ENCODE measurements at places on chromosomes 6 and 20.
A peak's percentile ranks its signal among the peaks of the same experiment; 100 is the strongest.

DNA sequence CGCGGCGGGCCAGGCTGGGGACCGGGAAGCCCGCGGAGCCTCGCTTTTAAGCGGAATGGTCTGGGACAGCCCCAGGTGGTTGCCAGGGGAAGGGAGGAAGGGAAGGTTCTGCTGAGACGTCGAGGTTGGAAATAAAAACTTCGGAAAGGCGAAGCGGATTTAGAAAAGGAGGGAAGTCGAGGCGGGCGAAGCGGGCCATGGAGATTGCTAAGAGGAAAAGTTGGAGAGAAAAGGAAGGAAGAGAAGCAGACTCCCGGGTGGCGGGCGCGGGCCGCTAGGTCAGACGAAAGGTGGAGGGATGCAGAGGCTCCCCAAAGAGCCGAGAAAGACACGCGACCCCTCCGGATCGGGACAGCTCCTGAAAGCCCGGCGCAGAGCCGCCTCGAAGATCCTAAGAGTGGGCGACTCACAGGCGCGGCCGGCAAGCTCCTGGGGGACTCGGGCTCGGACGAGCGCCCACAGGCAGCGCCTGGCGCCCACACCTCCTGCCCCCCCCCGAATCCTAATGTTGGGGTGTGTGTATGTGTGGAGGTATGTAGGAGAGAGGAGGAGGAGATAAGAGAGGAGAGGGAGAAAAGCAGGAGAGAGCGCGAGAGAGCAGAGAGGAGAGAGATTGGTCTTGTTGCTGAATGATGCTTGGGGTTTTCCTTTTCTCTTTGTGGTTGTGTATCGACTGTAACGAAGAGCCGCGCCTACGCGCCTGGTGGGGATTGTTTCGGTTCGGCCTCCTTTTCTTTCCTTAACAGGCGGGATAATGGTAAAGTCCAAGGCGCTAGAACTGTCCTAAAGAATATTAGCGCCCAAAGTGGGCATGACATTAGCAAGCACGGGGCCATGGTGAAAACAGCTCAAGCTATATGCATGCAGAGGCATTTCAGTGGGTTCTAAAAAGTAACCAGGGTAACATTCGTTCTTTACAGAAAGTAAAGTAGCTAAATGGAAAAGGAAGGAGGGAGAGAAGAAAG, 1.5 kb downstream of the TFAP2B start:
- DNase-seq = no peak

GRCh38 chr6:155041741-155042279, 46.7 kb downstream of the TIAM2 start:
- DNase-seq = peak; percentile 28

GRCh38 chr6:157460182-157460999, 79.4 kb downstream of the ZDHHC14 start:
- DNase-seq = no peak

DNA sequence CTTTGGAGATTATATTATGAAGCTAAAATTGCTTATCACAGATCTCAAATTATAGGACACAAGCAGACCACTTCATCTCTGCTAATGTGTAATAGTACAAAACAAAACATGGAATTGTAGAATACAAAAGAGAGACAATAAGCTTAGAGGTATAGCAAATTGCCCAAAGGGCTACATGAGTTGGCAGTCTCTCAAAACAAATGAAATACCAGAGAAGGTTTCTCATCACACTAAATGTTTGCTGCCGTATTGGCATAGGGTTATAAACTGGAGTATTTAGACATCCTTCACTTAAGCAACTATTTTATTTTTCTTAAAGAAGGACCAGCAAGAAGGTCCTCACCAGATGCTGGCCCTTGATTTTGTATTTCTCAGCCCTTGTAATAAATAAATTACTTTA, 5.9 kb upstream of the EYA4 start:
- no peak for DNase-seq

DNA sequence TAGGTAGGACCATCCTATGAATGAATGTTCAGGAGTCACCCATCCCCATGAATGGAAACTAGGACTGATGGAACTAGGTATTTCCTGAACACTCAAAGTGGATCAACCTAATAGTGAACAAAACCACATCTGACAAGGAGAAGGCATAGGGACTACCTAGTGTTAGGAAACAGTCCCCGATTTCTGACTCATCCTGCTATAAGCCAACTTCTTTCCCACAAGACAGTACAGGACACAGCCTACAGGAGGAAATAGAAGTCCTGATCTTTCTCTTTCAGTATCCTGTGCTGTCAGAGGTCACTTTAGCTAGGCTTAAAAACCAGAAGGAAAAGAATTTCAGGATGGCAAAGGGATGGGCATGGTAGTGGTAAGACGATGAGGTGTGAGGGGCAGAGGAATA, 19.5 kb upstream of the GMDS start:
- no peak for DNase-seq

- DNase-seq = no peak
Observed at GRCh38 chr20:47789081-47789763, 3.9 kb upstream of the SULF2 start.

- no peak for DNase-seq
Observed at GRCh38 chr6:74646461-74646860, 559.4 kb downstream of the COL12A1 start.

DNA sequence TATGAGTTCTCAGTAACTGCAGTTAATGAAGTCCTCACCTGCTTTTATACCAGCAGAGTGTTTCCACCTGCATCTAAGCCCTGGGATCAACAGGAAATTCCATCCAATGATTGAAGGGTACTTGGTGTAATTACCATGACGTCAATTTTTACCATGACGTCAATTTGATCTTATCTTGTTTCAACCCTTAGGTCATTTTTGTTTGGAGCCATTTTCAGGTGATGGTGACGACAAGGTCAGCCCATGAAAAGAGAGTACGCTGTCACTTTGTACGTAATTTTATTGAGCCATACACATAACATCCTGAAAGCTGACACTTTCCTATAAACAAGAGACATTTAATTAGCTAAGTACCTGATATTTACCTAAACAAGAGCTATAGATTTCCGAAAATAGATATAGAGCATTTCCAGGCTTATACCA, at the start of gene CGA:
Gene CGA, minus strand, starts transcription at position 20 of the 423 bp plus-strand sequence. CDS start 6,906 bp downstream, outside the sequence.
- no peak for DNase-seq

- peak; percentile 72 for DNase-seq
Observed at GRCh38 chr20:431012-431904, 23.2 kb downstream of the RBCK1 start.

DNA sequence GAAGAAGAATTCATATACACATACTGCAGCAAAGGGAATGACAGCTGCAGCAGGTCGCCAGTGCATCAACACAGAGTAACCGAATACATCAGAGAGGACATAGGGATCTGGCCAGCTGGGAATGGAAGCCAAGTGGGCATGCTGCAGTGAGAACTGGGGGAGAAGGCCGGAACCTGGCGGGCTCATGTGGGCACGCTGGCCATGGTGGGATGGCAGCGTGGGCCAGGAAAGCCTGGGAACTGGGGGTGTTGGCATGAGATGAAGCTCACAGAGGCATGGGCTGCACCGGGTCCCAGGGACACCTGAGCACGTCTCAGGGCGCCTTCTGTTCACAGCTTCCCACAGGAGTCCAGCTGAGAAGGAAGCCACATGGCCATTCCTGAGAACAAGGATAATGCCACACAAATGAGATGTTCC, 139.5 kb upstream of the AGPAT4 start:
- no peak for DNase-seq

DNA sequence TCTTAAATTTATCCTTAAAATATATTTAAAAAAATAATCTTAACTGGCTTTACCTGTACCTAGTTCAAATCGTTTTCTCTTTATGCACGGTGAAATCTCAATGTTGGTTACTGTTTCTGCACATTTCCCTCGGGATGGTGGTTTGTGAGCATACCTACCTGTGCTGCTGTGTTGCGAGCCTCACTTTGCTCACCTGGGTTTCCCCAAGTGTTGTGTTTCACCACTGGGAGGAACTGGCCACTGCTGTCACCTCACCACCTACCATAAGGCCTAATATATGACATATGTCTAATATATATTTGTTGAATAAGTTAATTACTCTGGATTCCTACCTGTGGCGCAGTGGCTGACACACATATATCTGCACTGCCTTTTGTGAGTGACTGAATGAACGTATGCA, 493.5 kb upstream of the FLRT3 start:
- no peak for DNase-seq

DNA sequence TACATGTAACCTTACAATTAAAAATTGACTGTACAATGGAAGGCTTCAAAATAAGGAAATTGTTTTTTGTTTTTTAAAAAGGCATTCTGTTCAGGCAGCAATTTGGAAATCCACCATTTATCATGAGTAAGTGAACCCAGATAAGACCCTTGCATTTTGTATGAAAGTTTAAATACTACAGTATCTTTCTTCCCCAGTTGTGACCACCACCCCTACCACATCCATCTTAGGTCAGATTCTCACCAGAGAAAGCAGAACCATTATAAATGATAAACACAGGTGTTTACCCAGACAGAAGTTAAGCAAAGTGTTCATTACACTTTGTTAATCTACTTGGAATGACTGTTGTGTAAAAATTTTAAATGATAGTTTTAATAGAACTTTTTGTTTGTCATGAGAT, 20.2 kb downstream of the SENP6 start:
- no peak for DNase-seq

DNA sequence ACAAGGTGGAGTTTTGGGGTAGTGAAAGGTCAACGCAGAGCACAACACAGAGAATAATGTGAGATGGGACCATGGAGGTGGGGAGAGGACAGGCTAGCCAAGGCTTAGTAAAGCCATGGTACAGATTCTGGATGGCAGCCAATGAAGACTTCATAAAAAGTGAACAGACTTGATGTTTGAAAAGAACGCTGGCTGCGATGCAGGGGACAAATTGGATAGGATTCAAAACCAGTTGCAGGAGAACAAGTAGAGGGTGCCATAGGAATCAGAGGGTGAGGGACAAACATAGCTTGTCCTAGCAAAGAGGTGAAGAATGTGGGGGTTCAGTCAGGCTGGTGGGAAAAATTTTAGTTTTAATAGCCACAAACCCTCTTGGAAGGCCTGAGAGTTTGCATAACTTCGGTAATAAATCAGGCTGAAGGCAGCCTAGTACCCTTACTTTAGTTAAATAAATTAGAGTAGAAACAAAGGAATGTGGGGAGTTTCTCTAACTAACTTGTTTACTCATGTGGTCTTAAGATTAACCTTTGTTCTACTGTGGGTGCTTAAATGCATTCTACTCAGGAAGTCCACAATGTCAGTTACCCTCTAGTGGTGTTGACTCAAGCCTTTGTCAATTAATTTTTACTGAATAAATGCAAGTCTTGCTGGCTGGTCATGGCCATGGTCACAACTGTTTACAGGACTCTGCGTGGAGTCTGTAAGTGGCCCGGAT, 216.4 kb downstream of the C6orf118 start:
- DNase-seq = no peak

- DNase-seq = no peak
Observed at GRCh38 chr6:34070315-34071135, 75.4 kb downstream of the GRM4 start.

- no peak for DNase-seq
Observed at GRCh38 chr6:149014631-149015534, 268.1 kb downstream of the UST start.

- DNase-seq = no peak
Observed at GRCh38 chr20:10412591-10413408, 21.2 kb downstream of the MKKS start.

- no peak for DNase-seq
Observed at GRCh38 chr6:146957181-146958093, 246.8 kb upstream of the STXBP5 start.

DNA sequence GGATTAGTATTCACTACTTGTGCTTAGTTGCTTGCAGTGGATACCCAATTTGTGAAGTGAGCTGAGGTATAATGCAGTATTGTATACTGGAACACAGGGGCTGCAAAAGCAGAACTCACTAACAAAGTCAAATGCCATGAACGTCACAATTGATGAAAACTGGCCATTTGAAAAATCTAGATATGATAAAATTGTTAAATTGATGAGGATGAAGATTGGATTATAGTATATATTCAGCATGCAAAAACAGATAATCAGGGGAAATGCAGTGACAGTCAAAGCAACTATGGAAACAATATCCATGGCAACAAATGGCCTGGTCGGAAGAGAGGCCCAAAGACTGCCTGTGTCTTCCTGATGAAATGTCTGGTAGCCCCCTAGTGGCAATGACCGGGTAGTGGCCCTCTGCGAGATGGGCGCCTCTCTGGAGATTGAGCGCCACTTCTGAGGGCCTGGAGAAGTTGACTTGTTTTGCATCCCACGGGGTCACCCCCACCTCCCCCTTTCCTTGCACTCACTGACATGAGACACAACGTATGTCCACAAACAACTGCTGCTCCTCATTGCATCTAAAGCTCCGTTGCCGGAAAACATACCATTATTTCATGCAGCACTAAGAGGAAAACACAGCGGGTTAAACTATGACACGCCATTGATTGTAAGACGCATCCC, 43.6 kb downstream of the C6orf15 start:
- DNase-seq = peak; percentile 76

- no peak for DNase-seq
Observed at GRCh38 chr6:84975316-84975715, 210.9 kb upstream of the TBX18 start.

DNA sequence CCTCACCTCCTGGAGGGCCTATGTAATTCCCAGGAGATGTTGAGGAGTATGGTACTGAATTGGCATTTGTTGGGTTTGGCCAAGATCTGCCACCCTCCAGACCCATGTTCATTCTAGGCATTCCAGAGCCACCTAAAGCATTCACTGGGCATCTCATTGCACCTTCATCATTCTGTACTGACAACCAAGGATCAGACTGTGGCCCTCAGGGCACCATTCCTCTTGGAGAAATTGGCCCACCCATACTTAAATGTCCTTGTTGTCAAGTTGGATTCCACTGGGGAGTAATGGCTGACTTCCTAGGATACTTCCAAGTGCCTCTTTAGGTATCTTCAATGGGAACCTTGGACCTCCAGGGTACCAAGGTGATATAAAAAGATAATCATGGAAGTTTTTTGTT, 16.8 kb upstream of the IBTK start:
- no peak for DNase-seq

GRCh38 chr6:11848346-11848651, 69.7 kb upstream of the ADTRP start:
- no peak for DNase-seq

DNA sequence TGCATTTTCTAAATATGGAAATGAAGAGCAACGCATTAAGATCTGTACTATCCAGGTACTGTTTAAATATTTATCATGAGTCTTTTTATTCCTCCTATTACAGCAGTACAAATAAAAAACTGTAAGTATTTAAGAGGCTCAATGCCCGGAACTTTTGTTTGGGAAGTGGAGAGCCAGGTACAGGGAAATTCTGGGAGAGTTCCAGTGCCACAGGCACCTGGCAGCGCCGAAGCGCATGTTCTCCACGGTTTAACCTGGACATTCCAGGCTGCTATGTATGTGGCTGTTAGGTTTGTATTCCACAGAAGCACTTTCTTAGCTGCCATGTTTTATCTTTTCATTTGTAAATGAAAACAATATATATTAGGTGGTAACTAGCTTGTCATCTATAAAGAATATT, 81.7 kb downstream of the PREP start:
- DNase-seq = no peak

GRCh38 chr6:106216527-106216926, 109.0 kb downstream of the ATG5 start:
- DNase-seq = no peak

Data from left kidney (tissue), 8 donors.